Right lung (tissue), 10 donors: ENCODE measurements at places on chromosomes 4 and X. TPM values are rescaled to one million over a fixed set of nuclear protein-coding genes. Genes with fewer than 3 reads are reported as not detected.

GAGE2A gene
- polyA plus RNA-seq: not detected

ERVMER34-1 gene
- 2.2 TPM for polyA plus RNA-seq

GRCh38 chrX:114584375-114584943 is 573 bp downstream of the HTR2C start:
- no peak for DNase-seq

DNA sequence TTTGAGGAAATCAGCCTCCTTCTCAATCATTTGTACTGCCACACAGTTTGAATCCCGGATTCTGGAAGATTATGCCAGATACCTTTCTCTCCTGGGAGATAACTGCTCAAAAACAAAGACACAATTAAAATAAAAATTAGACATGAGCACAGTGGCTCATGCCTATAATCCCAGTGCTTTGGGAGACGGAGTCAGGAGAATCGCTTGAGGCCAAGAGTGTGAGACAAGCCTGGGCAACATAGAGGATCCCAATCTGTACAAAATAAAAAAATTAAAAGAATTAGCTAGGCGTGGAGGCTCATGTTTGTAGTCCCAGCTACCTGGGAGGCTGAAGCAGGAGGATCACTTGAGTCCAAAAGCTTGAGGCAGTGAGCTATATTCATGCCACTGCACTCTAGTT is 376.3 kb upstream of the ZFP42 start:
- DNase-seq: no peak

DNA sequence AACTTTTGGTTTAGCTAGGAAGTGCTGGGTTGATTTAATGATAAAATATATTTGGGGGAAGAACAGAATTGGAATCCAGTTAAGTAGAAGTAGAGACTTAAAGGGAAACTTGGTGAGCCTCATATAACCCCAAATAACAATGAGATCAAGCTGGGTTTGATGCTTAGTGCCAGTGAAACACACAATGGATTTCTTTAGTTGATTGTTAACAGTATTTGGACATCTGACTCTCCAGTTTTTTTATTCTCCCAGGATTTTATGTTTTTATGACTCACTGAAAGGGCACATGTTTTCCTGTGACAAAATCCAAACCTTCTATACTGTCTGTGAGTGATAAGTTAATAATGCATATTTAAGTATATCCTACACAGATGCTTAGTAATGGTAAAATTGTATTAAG is 2.7 kb upstream of the NEUROG2 start:
- DNase-seq: no peak

- no peak for DNase-seq
These were observed 10.0 kb upstream of the LNX1 start for GRCh38 chr4:53601251-53601764.

- no peak for DNase-seq
These were observed 11.7 kb downstream of the MSX1 start for GRCh38 chr4:4871242-4871572.

DNA sequence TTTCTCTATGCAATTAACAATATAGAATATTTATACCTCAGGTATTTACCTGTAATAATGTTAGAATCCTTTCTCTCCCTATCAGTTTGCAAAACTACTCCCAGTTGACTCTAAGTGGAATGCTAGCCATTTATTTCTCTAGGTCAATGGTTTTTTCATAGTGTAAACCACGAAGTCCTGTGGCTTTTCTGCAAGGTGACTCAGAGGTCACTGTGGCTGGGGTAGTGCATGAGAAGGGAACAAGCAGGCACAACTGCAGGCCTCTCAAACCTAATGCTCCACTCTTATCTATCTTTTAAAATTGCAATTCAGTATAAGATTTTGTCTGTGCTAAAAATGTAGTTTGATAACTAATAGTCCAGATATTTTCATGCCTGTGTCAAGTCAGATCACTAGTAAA is 159.4 kb downstream of the ANTXR2 start:
- DNase-seq: no peak

- DNase-seq: no peak
These were observed 48.4 kb downstream of the ATP8A1 start for GRCh38 chr4:42608551-42608950.

DNA sequence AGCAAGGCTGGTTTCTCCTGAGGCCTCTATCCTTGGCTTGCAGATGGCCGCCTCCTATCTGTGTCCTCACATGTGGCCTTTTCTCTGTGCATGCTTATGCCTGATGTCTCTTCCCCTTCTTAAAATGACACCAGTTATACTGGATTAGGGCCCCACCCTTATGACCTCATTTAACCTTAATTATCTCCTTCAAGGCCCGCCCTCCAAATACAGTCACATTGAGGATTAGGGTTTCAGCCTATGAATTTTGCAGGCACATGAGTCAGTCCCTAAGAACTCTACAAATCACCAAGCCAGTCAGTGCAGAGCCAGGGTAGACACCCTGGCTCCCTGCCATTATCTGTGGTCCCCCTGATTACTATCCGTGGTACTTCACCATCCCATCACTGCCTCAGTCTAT is 51.6 kb downstream of the MAML3 start:
- no peak for DNase-seq
